Activated naive CD4-positive, alpha-beta T cell treated with Interleukin-2 at 50 U/mL for 16 hours (primary cell): ENCODE measurements at places on chromosomes 3 and 15.

DNA sequence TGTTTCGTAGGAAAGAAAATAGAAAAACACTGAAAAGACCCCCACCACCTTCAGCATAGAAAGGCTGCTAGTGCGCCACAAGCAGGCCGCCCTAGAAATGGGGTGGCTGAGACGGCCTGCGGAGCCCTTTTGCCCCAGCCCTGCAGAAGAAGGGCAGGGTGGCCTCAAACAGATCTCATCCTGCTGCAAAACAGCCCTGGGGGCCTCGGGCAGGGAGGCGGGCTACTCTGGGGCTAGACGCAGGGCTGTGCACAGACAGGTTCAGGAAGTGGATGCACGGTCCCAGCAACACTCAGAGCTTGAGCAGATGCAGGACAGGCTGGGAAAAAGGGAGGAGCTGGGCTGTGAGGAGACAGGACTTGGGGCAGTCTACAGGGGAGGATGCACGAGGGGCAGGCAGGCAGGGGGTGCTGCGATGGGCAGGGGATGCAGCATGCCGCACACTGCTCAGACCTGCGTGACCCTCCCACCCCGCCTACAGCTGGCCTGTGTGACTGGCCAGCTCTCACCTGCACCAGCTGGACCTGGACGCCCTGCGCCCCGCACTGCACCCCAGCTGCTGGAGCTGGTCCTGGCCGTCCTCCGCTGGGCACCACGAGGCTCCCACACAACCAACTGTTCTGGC, 34.3 kb downstream of the ZXDC start:
- DNase-seq: no peak

- no peak for DNase-seq
Observed at GRCh38 chr15:64163659-64164362, 989 bp upstream of the PPIB start.

- DNase-seq: peak; percentile 35
Observed at GRCh38 chr15:31930967-31931366, 99.3 kb upstream of the CHRNA7 start.

GRCh38 chr3:153273217-153273616, 111.2 kb downstream of the RAP2B start:
- DNase-seq: no peak

- no peak for DNase-seq
Observed at GRCh38 chr3:112086875-112087524, 811 bp downstream of the C3orf52 start.
